Activated T-cell treated with anti-CD3 and anti-CD28 coated beads for 24 hours (primary cell): ENCODE measurements at places on chromosomes 7 and 10.

DNA sequence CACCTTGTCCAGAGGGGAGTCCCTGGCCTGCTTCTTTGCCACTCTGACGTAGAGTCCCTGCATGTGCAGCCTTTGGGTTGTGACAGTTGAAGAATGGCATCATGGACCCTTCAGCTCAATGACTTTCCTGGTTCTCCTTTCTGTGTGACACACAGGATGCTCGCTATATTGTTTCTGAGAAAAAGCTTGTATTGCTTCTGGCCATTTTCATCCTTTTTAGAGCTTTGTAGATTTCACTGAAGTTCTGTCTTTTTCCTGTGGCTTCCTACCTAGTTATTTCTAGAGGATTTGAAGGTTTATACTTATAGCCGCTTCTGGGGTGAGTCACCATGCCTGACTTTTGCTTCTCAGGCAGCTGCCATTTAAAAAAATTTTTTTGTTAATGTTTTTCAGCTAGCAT is 27.0 kb downstream of the SND1 start:
- DNase-seq: no peak

GRCh38 chr10:59465088-59465487 is 102.7 kb upstream of the FAM13C start:
- DNase-seq: no peak

GRCh38 chr7:16935341-16935735 is 53.6 kb upstream of the AGR3 start:
- no peak for DNase-seq

GRCh38 chr10:61337741-61338140 is 115.4 kb downstream of the TMEM26 start:
- no peak for DNase-seq

DNA sequence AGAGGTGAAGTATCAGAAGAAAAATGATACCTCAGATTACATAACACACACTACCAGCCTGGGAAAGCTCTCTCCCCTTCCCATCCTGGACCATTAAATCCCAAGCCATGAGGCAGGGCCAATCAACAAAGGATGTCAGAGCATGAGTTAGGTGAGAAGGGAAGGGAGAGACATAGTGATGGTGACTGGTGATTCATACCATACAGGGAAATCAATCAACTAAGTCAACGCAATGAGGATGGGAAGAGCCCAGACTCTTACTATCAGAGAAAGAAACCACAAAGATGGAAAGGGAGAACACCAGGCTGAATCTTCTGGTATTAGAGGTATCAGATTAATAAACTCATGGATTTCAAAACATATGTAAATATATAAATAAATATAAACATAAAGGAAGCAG is 185.4 kb downstream of the KMT2E start:
- no peak for DNase-seq

DNA sequence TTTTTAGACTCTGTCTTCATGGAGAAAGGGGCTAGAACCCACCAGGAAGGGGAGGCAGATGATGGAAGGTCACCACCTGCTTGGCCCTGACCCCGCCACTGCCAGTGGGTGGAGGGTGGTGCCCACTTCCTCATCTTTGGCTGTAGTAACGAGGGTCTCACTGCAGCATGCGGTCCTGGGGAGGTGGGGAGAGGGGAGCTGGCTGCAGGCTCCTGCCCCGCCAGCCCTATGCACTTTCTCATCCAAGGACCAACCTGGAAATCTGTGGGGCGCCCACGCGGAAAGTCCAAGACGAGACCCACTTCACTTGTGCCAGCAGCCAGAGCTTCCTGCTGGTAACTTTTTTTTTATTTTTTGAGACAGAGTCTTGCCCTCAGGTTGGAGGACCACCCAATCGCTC is 101.0 kb downstream of the CUX1 start:
- DNase-seq: no peak
